ENCODE measurements at places on chromosomes 7 and 10.

DNA sequence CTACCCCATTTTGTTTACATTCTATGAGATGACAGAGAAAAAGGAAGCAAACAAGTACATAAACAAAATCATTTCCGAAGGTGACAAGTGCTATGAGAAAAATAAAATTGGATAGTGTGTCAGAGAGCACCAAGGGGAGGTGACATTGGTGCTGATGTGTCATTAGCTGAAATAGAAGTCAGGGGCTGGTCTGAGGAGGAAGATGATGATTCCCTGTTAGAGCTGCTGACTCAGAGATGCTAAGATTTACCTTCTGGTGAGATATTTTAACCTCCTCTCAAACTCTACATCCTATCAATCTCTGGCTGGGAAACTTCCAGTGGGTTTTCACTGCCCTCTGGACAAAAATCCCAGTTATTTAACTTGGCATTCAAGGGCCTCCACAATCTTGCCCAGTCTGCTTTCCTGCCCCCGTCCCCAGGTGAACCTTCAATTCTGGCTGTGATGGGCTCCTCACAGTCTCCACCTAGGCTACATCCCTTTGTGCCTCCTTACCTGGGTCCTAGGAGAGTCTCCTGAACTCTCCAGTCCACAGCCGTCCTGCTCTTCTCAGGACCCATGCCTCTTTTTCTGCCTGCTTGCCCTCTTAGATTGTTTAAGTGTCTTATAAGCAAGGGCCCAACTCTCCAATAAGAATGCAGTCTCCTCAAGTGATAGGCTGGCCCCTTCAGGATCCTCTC, 26.6 kb downstream of the DUSP5 start:
- DNase-seq = no peak

GRCh38 chr10:129199826-129200225, 267.2 kb upstream of the MGMT start:
- DNase-seq = no peak

DNA sequence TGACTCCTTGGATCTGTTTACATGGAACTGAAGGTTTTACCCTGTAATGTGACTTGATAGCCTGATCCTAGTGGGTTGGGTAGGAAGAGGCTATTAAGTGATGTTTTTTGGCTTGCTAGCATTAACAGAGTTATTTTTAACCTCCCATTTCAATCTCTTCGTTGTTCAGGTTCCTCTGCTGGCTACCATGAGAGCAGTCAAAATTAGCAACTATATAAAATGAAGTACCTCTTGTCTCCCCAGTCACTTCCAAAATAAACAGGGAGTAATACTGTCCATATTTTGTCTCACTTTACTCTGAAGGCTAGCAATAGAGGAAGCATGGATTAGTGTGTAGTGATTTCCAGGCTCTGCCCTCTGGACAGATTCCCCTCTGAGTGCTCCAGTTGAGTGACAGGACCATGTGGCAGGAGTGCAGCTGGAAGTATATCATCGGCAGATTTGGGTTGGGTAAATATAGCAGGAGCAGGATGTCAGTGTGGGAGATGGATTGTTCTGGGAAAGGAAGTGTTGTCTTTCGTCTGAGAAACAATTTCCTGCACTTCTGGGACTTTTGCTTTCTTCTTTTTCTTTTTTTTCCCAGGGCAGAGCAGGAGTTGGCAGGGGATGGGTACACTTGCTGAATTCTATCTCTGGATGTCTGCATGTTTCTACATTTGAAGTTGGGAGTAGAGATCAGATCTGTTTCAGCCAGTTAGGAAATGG, 35.2 kb downstream of the GBF1 start:
- no peak for DNase-seq

DNA sequence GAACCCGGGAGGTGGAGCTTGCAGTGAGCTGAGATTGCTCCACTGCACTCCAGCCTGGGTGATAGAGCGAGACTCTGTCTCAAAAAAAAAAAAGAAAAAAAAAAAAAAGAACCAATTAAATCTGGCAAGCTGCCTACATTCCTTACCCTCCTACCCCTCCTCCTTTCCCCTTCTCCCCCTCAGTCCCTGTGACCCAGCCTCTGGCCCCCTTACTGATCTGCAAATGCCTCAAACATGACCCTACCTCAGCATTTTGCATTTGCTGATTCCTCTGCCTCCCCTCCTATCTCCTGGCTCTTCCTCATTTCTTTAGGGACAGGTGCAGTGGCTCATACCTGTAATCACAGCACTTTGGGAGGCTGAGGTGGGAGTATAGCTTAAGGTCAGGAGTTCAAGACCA, 19.3 kb downstream of the CDHR3 start:
- no peak for DNase-seq

- no peak for DNase-seq
Measured at GRCh38 chr10:88728107-88728763, 22.2 kb downstream of the LIPK start.

- DNase-seq = no peak
Measured at GRCh38 chr10:62614389-62615157, 189.9 kb upstream of the ADO start.

GRCh38 chr7:155289949-155290501, 7.7 kb upstream of the INSIG1 start:
- no peak for DNase-seq

- no peak for DNase-seq
Measured at GRCh38 chr7:30859940-30860496, 51.6 kb upstream of the AQP1 start.

Data from NCI-H187 (cell line).